ENCODE measurements at places on chromosomes 12 and 14.

DNA sequence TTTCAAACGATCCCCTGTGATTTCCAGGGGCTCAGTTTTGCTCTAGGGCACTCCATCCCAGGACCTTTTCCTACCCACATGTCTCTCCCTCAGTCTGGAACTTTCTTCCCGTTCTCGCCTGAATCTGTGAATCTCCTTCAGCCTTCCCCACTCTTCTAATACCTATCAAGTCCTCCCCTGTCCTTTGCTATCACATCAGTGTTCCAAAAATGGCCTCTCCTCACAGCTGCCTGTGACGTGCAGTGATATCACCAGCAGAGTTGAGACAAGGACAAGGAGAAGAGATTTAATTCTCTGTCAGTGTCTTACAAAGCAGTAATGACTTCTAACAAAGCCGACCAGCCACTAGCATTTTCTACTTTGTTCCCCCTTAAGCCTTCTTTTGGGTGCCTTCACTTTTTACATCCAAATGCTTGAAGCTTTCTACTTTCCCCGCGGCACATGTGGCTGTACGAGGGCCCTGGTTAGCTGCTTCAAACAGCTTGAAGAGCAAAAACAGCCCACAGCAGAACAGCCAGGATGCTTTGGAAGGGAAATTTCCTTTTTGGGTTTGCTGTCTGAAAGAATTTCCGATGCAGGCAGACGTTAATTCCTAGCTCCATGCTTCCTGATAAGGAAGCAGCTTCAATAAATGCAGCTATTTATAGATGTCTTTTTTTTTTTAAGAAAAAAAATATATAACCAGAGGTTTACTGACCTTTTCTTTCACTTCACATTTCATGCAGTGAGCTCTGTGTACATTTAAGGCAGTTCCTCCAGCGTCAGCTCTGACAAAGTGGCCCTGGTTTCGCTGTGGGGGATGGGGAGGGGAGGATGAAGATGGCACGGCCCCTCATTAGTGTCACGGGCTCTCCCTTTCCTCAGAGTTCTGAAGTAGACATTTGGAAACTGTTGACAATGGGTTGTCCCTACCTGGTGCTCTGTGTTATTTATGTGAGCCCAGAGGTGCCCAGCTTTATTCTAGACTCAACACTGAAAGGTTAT lies 109.3 kb downstream of the ETV6 start:
- DNase-seq, result no peak

DNA sequence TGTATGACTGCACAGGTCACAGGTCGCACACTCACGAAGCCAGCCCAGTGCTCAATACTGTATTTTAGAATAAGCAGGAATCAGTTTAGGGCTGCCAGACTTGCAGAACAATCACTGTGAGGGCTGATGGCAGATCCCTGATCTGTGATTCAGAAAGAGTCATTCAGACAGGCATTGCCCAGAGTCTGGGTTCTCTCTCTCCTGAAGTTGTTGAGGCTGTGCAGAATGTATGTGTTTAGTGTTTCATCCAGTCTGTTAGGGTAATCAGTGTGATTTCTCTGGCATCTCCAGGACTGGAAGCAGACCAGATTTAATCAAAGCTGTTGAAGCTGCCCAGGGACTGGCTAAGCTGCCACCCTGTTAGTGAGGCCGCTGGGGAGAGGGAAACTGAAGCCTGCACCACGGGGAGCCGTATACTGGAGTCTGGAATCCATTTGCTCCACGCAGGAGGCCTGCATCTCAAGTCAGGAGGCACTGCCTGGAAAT lies 69.3 kb downstream of the ETV6 start:
- DNase-seq, result no peak

DNA sequence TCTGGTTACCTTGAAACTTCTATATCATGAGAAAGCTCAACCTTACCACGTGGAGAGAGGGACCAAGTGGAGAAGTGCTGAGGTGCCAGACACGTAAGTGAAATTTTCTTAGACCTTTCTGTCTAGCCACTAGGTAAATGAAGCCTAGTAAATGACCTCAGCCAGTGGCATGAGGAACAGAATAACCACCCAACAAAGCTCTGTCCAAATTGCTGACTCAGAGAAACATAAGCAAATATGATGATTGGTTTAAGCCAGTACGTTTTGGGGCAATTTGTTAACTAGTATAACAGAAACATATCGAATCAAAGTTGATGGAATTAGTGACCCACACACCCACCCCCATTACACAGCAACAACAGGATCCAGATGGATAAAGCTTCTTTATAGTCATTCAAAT lies 75.2 kb upstream of the MAX start:
- DNase-seq, result no peak

- no peak for DNase-seq
Measured at GRCh38 chr12:97321621-97322020, 141.0 kb upstream of the RMST start.
